ENCODE measurements at places on chromosomes 11 and 22.

GRCh38 chr11:43923406-43924111, 18.9 kb upstream of the C11orf96 start:
- DNase-seq: no peak

DNA sequence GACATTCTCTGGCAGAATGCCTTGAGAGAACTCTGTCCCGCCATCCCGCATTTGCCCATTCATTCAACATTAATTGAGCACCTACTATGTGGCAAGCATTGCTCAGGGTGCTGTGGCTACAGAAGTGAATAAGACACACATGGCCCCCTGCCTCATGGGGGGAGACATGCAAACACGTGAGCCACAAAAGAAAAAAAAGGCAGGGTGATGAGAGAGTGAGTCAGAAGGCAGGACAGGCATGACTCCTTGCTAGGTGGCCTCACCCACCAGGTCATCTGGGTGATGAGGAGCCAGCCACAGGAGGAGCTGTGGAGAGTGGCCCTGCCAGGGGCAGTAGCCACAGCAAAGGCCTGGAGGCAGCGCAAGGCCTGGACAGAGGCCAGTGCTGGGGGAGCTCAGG, 4.9 kb downstream of the CHRM4 start:
- DNase-seq: no peak

DNA sequence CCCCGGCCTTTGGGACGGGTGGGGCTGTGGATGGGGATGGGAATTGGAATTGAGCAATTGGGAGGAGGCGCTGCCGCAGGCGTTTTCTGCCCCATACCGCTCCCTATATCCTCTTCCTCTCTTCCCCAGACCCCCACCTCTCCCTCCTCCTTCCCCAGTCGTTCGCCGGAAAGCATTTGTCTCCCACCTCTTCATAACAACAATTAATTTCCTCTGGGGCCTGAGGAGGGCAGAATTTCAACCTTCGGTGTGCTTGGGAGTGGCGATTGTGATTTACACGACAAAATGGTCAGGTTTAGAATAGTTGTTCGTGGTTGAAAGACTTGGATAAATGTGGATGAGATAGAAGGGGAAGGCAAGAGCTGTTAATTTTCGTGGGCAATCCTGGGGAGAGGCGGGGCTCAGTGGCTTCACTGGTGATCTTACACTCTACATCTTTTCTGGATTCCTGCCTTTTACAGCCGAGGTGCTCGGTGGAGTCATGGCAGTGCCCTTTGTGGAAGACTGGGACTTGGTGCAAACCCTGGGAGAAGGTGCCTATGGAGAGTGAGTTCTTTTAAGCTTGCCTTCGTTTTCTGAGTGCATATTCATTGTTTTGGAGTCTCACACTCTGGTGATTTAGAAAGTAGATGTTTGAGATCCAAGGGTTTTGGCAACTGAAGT, 1.5 kb downstream of the CHEK1 start:
- no peak for DNase-seq

DNA sequence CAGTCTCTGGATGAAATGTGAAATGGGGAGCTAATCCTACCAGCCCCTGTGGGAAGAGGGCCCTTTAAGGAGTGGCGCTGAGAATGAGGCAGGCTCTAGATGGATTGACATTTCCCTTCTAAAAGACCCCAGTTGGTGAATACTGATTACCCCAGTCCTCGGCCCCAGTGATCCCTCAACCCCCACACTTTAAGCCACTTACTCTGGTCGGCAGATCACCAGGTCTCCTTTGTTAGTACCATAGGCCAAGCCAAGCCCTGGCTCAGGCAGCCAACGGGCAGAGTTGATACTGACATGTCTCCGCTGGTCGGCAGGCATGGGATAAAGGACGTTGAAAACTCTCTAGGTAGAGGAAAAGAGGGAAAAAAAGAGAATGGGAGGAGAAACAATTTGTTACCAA, 26.1 kb upstream of the CHRM4 start:
- no peak for DNase-seq

DNA sequence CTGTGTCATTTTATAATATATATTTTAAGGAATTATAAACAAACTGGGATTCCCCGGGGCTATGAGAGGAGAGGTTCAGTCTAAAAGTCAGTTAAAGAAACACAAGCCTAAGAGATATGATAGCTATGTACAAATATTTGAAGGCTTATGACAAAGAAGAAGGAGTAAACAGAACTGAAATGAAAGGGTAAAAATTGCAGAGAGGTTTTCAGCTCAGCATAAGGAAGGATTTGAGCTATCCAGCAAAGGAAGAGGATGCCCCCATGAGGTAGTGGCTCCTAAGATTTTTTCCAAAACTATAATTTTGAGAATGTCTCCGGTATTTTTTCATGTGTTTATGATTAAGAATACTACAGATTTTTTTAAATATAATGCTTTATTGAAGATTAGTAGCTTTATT, 57.9 kb upstream of the ANGPTL5 start:
- no peak for DNase-seq

DNA sequence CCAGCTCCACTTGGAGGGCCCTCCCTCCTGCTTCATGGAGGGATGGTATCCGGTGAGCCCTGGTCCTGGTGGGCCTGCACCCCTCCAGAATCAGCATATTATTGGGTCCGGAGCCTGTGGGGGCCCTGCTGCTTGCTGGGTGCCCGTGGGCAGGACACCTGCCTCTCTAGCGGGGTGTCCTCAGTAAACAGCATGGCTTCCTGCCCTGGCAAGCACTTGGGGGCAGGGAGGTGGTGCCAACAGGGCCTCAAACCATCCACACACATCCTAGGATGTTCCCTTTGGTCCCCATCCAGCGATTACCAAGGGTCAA, 108.3 kb downstream of the CTTN start:
- no peak for DNase-seq

DNA sequence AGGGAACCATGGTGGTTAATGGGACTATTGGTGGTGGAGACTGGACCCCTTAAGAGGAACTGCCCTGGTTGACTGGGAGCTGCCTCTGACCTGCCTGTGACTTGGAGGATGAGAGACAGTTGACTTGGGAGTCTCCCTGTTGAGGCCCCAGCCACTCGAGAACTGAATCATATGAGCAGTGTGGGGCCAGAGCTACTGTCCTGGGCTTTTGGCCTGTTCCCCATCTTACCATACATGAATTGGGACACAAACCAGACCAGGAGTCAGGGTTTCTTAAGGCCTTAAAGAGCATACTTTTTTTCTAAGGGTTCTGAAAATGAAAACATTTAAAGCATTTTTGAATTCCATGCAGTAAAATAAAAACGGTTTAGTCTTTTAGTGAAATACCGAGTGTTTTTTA, 92.8 kb downstream of the TEAD1 start:
- DNase-seq: no peak

GRCh38 chr22:37212174-37212906, at the start of gene SSTR3:
Gene SSTR3, minus strand, starts transcription at chr22:37212477. Its CDS starts 4,674 bp downstream, at chr22:37207803.
- DNase-seq: no peak

- DNase-seq: no peak
Measured at GRCh38 chr11:69035946-69036340, 12.8 kb upstream of the TPCN2 start.

DNA sequence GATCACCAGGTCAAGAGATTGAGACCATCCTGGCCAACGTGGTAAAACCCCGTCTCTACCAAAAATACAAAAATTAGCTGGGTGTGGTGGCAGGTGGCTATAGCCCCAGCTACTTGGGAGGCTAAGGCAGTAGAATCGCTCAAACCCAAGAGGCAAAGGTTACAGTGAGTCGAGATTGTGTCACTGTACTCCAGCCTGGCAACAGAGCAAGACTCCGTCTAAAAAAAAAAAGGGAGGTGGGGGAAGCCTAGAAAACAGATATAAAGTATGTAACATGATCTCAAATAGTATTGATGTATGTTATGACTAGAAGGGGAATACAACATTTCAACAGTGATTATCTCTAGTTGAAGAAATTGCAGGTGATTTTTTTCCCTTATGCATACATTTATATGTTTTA, 61.4 kb downstream of the SLC1A2 start:
- no peak for DNase-seq

GRCh38 chr22:35818897-35819296, 101.2 kb downstream of the APOL5 start:
- DNase-seq: no peak

- DNase-seq: no peak
Measured at GRCh38 chr11:116533186-116533825, 239.5 kb downstream of the BUD13 start.

Data from T-helper 9 cell (primary cell).